ENCODE measurements at places on chromosomes 11 and 22.

GRCh38 chr11:67364783-67365722 is 8.3 kb downstream of the CLCF1 start:
- no peak for DNase-seq

DNA sequence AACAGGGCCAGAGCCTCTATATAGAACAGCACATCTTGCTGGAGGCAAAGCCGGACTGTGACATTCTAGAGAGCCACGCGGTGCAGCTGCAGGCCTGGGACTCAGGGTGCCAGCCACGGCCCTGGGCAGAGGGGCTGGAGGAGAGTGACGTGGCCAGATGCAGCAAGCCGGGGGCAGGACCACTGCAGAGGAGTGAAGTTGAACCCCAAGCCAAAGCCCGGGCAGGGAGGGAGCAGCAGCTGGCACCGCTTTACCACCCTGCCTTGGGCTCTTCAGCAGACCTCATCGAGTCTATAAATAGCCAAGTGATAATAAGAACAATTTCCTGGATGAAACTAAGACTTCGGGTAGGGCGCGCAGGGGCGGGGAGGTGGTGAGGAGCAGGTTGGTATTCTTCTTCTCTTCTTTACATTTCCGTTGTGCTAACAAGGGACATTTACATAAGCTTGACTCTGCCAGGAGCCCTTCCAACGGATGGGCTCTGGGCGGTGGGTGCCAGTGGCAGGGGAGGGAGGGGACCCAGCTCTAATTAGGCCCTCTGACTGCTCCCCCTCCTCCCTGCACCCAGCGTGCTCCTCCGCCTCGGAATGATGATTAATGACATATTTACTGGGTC is 110.2 kb downstream of the ST3GAL4 start:
- DNase-seq = no peak

- no peak for DNase-seq
These were observed 4.4 kb upstream of the TPCN2 start for GRCh38 chr11:69044111-69045013.

DNA sequence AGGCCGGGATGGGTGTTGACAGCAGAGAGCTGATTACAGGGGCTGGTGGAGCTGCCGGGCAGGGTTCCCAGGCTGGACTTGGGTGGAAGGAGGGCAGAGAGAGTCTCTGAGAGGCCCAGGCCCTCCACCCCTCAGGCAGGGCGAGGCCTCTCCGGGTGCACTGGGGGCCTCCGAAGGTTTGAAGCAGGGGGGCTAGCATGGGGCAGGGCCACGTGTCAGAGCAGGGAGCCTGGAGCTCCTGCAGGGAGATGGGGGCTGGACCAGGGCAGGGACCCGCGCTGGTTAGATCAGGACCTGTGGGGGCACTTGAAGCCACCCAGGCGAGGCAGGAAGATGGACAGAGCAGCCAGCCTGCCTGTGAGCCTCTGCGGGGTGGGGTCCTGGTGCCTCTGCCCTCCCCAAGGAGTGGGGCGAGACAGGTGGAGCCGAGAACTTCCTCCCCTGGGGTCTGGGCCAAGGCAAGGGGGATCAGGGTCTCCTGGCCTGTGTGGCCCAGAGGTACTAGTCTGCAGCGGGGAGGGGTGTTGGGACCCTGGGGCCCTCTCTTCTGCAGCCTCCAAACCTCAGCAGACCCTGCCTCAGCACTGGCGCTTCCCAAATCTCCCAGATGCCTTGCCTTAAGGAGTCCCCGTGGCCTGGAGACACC is 911 bp downstream of the PANX2 start:
- no peak for DNase-seq

- no peak for DNase-seq
These were observed 63.2 kb upstream of the ARFGAP3 start for GRCh38 chr22:42920101-42920820.

DNA sequence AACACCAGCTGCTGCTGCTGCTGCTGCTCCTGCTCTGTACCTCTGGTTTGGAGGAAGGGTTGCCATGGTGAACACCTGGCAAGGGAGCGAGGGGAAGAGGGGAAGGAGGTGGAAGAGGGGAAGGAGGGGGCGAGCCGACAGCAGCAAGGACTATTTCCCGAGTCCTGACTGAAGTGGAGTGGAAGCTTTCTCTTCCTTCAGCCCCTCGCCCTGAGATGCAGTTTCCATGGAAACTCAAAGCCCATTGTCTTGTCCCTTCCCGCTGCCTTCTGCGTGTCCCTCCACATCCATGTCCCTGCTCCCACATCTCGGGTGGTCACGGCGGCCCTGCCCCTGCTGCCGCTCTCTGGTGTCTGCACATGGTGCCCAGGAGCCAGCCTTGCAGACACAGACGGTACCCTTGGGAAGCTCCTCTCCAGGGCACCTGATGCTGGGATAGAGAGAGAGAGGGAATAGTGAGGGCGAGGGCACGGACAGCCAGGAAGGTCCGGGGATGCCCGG is 28.6 kb downstream of the FAM83F start:
- no peak for DNase-seq

- DNase-seq = no peak
These were observed 18.6 kb downstream of the CCDC73 start for GRCh38 chr11:32775908-32776307.

DNA sequence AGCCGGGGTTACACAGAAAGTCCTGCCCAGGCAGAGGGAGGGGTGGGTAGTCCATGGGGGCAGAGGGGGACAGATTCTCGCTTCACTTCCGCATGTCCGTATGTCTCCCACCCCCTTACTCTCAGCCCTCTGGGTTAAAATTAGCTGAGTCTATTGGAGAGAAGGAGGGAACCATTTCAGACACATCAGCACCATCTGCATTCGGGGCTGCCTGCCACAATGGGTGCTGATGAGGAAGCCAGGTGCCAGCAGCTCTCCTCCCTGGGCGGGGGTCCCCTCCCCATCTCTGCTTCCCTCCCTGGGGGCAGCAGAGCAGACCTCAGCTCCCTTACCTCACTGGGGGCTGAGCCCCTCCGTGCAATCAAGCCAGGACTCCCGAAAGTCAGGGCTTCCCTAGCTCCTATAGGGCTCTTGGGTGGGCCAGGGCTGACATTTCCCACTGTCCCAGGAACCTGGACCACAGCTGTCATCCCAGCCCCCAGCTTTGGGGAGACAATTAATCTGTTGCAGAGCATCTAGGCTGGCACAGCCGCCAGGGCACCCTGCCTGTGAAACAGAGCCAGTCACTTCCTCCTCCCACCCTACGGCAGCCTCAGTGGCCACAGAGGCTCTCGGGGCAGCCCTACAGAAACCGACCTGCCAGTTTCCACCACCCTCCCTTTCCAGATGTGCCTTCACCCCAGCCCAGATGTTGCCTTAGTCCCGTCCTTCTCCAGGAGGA is 67.3 kb downstream of the PDE2A start:
- DNase-seq = no peak

DNA sequence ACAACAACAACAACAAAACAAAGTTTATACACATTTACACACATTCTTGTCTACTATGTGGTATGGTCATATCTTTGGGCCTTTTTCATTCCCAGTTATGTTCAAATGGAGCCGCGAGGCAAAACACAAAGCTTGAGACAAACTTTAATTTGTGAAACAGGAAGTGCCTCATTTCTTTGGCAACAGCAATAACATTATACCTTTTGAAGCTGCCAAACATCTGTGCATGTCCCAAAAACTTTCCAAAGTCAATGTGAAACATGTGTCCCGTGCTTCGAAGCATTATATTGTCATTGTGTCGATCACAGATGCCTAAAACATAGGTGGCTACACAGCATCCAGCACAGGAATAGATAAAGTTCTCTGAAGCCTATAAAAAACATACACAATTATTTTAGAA is 25.0 kb upstream of the RPS13 start:
- DNase-seq = no peak

- no peak for DNase-seq
These were observed 7.6 kb downstream of the C11orf58 start for GRCh38 chr11:16745950-16746605.

DNA sequence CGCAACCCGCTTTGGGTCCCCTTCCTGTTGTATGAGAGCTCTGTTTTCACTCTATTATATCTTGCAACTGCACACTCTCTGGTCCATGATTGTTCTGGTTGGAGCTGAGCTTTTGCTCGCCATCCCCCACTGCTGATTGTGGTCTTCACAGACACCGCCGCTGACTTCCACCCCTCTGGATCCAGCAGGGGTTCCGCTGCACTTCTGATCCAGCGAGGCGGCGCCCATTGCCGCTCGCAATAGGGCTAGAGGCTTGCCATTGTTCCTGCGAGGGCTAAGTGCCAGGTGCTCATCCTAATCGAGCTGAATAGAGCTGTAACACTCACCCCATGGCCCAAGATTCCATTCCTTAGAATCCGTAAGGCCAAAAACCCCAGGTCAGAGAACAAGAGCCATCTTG is 1905.8 kb upstream of the RAG2 start:
- DNase-seq = no peak

- DNase-seq = no peak
These were observed 8.6 kb upstream of the MTNR1B start for GRCh38 chr11:92960886-92961285.

Data from hematopoietic multipotent progenitor cell (in vitro differentiated cells).